HFFc6 (cell line): ENCODE measurements at places on chromosomes 6 and 20. TPM values are rescaled to one million over a fixed set of nuclear protein-coding genes. Genes with fewer than 3 reads are reported as not detected.

GRCh38 chr20:57156011-57156729 is 110.3 kb downstream of the BMP7 start:
- H3K27ac ChIP-seq, result no peak overlapping the region
- no peak for DNase-seq
- H3K36me3 ChIP-seq, result no peaks in the 10 kb centered on the region
- peaks cover 15% of the 10 kb centered on the region for H3K27me3 ChIP-seq
- no peaks in the 10 kb centered on the region for H3K4me1 ChIP-seq

DNA sequence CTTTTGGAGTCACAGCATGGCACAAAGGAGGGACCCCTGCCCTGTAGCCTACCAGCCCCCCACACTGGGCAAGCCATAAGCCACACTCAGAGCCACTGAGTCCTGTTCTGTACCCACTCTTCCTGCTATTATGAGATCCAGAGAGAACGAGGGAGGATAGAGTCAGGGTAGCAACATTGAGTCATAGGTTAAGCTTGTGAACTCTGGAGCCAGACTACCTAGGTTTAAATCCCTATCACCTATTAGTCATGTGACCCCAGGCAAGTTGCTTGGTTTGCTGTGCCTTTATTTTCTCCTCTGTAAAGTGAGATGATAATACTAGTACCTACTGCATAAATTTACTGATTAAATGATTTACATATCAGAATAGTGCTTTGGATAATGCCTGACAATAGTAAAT is 540 bp downstream of the CNBD2 start:
- H3K4me1 ChIP-seq, result peaks cover 5% of the 10 kb centered on the region; the same call in 1 of the 2 replicates
- no peaks in the 10 kb centered on the region; the same call in 1 of the 2 replicates for H3K36me3 ChIP-seq
- H3K4me3 ChIP-seq, result no peak overlapping the region
- DNase-seq, result no peak

LTA gene
- 0.24 TPM in 1 of 3 replicates, not detected in the others for total RNA-seq

- H3K27ac ChIP-seq, result no peak overlapping the region
- H3K4me3 ChIP-seq, result no peak overlapping the region
- no peaks in the 10 kb centered on the region; the same call in 1 of the 2 replicates for H3K4me1 ChIP-seq
- H3K36me3 ChIP-seq, result no peaks in the 10 kb centered on the region
These were observed 32.5 kb upstream of the MCUR1 start for GRCh38 chr6:13846841-13847240.

- no peak for DNase-seq
- no peak overlapping the region for H3K27ac ChIP-seq
- no peaks in the 10 kb centered on the region for H3K4me1 ChIP-seq
- H3K27me3 ChIP-seq, result no peaks in the 10 kb centered on the region
These were observed 218.3 kb downstream of the TBXT start for GRCh38 chr6:165949324-165949723.

- no peaks in the 10 kb centered on the region for H3K36me3 ChIP-seq
- no peaks in the 10 kb centered on the region for H3K4me1 ChIP-seq
- H3K27me3 ChIP-seq, result peaks cover 2% of the 10 kb centered on the region
- no peak overlapping the region for H3K27ac ChIP-seq
These were observed 42.3 kb upstream of the OCSTAMP start for GRCh38 chr20:46592580-46593362.

DNA sequence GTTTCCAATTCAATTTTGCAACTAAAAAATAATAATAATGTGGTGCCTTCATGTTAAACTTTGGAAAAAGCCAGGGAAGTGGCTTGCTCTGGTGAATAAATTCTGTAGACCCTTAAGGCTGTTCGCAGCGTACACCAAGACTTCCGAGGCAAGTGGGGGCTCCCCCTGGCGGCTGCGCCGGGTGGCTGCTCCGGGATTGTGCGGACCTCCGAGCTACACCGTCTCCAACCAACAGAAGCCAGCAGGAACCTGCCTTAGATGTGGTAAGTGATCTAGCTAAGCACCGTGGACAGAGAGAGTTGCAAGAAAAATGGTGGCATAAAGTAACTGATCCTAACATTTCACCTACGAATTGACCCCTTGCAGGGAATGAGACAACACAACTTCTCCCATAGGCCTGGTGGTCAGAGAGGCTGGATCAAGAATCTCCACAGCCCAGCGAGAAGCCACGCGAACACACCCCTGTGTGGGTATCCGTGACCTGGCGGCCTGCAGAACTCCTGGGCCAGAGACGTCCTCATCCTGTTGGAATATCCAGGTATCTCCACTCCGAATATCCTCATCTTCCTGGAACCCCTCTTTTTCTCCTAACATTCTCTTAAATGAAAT is 69.6 kb downstream of the TBXT start:
- H3K27me3 ChIP-seq, result no peaks in the 10 kb centered on the region
- no peak overlapping the region for H3K4me3 ChIP-seq
- no peaks in the 10 kb centered on the region for H3K4me1 ChIP-seq
- no peak for DNase-seq

- peak; percentile 32 for DNase-seq
- H3K4me3 ChIP-seq, result no peak overlapping the region
- H3K27me3 ChIP-seq, result no peaks in the 10 kb centered on the region; the same call in 1 of the 2 replicates
- no peaks in the 10 kb centered on the region for H3K36me3 ChIP-seq
- no peaks in the 10 kb centered on the region for H3K4me1 ChIP-seq
These were observed 74.1 kb upstream of the PAK5 start for GRCh38 chr20:9912858-9913434.

GRCh38 chr6:23266536-23266935 is 697.2 kb downstream of the HDGFL1 start:
- no peaks in the 10 kb centered on the region for H3K4me1 ChIP-seq
- H3K27ac ChIP-seq, result no peak overlapping the region
- no peaks in the 10 kb centered on the region for H3K36me3 ChIP-seq
- no peak for DNase-seq

DNA sequence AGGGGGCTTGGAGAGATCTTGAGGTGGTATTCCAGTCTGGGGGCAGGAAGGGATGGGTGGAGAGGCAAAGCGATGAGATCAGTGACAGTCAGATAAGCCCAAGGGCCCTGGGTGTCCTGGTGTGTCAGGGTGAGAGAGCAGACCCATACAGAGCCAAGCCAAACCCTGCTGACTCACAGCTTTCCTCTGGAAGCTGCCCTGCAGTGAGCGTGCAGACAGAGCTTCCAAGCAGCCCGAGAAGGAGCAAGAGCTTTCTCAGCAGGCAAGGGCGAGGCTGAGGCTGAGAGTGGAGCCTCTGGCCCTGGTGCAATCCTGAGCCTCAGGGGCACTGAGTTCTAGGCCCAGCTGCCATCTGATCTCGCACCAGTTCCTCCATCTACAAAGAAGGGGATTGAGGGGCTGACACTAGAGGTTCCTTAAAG is 91.1 kb upstream of the HIVEP1 start:
- H3K36me3 ChIP-seq, result no peaks in the 10 kb centered on the region
- H3K4me3 ChIP-seq, result no peak overlapping the region
- H3K27me3 ChIP-seq, result no peaks in the 10 kb centered on the region; the same call in 1 of the 2 replicates
- DNase-seq, result peak; percentile 94

PPIL6 gene
- 0.13 to 0.46 TPM (median 0.43 TPM) in 3 replicates for total RNA-seq

- H3K4me3 ChIP-seq, result no peak overlapping the region
- H3K4me1 ChIP-seq, result no peaks in the 10 kb centered on the region
- H3K27me3 ChIP-seq, result no peaks in the 10 kb centered on the region; the same call in 1 of the 2 replicates
- no peaks in the 10 kb centered on the region for H3K36me3 ChIP-seq
- no peak for DNase-seq
These were observed 106.0 kb upstream of the AFDN start for GRCh38 chr6:167720456-167721285.

ROS1 gene
- total RNA-seq, result 0.08 to 0.27 TPM (median 0.15 TPM) in 3 replicates

- H3K27ac ChIP-seq, result no peak overlapping the region
- H3K4me3 ChIP-seq, result no peak overlapping the region
- peaks cover 5% of the 10 kb centered on the region; the same call in 1 of the 2 replicates for H3K36me3 ChIP-seq
- peaks cover 18% of the 10 kb centered on the region for H3K4me1 ChIP-seq
- H3K27me3 ChIP-seq, result no peaks in the 10 kb centered on the region; the same call in 1 of the 2 replicates
These were observed 19.5 kb upstream of the GMDS start for GRCh38 chr6:2264932-2265331.

DNA sequence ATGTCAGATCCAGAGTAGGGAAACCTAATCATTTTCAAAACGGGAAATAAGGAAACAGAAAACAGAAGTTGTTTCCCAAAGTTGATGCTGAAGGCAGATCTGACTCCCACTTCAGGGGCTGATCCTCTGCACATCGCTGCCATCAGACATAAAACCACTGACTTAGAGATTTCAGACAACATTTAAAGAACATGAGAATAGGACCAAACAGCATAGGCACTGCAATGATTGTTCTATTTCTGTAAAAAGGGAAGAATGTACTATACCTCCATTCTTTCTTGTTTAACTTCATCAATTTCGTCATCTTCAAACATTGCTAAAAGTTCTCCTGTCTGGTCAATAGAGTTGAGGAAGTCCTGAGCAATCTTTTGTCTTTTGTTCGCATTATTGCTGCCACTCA is 324.7 kb upstream of the RUNX2 start:
- H3K4me3 ChIP-seq, result no peak overlapping the region
- H3K27ac ChIP-seq, result no peak overlapping the region
- H3K4me1 ChIP-seq, result no peaks in the 10 kb centered on the region
- H3K27me3 ChIP-seq, result no peaks in the 10 kb centered on the region

- no peaks in the 10 kb centered on the region for H3K27me3 ChIP-seq
- H3K4me3 ChIP-seq, result peak overlapping the region; percentile 73
- peak overlapping the region; percentile 93 for H3K27ac ChIP-seq
- peak; percentile 48 for DNase-seq
These were observed 47.2 kb upstream of the IPCEF1 start for GRCh38 chr6:154403788-154404187.

- DNase-seq, result no peak
- peaks cover 2% of the 10 kb centered on the region for H3K4me1 ChIP-seq
- H3K27ac ChIP-seq, result no peak overlapping the region
- H3K4me3 ChIP-seq, result no peak overlapping the region
- H3K36me3 ChIP-seq, result no peaks in the 10 kb centered on the region
These were observed 451.5 kb downstream of the PLCB1 start for GRCh38 chr20:8583566-8584043.

TMEM217 gene
- total RNA-seq, result 0.77 to 1.8 TPM (median 0.99 TPM) in 3 replicates

DNA sequence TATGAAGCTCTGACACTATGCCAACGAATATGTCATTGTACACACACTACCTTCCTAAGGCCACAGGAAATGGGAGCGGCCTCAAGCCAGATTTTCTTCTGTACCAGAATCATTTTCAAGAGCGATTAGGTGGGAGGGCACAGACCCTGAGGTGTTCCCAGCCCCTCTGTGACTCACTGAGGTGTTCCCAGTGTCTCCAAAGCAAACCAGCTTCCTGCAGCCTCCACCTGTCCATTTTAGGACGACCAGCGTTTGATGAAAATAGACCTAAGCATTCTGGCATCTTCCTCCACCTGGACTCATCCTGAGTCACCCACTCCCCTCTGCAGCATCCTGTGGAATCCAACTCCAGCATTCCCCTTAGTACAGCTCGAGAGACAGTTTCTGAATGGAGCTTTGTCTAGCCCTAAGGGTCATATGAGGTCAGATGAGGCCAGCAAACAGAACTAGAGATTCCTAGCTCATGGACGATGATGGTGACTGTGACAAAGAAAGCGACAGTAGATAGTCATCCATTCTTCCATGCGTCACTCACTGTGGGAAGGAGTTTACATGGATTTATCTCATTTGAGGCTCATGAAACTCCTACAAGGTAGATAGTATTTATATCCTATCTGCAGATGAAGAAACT is 203.4 kb downstream of the PTPRT start:
- H3K27ac ChIP-seq, result no peak overlapping the region
- no peaks in the 10 kb centered on the region for H3K4me1 ChIP-seq
- no peak for DNase-seq
- H3K36me3 ChIP-seq, result peaks cover 4% of the 10 kb centered on the region
- H3K27me3 ChIP-seq, result no peaks in the 10 kb centered on the region
- H3K4me3 ChIP-seq, result no peak overlapping the region
